ENCODE measurements at places on chromosomes 4 and X.

DNA sequence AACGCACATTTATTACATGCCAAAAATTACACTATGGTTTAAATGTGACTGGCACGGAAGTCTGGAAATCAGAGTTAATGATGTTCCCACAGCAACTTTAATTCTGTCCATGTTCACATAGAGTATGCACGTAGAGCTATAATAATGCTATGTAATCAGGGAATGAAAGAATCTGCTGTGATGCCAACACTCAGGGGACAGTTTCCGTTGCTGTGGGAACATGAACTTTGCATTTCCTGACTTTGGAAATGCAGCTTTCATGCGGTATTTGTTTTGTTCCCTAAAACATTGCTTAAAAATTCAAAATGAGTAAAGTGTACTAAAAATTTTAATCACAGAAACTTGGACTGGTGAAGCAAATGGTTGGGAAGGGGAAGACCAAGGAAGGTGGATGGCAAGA, 65.7 kb downstream of the MAGEA1 start:
- DNase-seq = no peak

DNA sequence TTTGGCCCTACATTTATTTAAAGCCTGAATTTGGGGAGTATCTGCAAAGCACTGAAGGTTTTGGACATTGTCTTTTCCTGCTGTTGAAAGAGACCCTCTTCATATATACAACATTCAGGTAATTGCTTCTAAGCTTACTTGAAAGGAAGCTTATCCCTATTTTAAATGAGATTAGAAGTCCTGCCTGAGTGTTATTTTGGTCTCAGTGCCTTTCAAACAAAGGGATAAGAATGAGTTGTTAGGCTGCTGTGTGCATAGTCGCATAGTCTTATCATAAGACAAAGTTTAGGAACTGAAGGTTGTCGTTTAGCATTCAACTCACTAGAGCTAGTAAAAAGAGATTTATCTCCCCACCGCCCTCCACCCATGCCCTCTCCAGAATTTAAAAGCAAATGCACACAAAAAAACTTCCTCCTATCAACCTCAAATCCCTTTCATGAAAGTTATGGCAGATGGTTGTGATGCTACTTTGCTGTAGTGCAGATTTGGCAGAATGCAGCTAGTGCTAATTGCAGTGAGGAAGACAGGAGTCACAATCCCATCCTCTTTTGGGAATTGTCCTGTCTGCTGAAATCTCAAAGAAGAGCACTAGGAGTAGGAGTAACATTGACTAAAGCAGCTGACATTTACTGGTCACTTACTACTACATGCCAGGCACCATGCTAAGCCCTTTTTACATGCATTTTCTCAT, 5.8 kb downstream of the HERC3 start:
- no peak for DNase-seq

GRCh38 chr4:165668694-165669093, 204.3 kb upstream of the TLL1 start:
- no peak for DNase-seq

DNA sequence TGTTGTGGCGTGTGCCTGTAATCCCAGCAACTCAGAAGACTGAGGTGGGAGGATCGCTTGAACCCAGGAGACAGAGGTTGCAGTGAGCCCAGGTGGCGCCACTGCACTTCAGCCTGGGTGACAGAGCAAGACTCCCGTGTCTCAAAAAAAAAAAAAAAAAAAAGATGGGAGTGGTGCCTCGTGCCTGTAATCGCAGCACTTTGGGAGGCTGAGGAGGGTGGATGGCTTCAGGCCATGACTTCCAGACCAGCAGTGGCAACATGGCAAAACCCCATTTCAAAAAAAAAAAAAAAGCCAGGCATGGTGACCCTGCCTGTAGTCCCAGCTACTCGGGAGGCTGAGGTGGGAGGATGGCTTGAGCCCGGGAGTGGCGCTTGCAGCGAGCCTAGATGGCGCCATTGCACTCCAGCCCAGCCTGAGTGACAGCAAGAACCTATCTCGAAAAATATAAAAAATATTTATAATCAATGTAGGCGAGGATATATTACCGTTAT, 27.0 kb downstream of the EIF2S3 start:
- peak; percentile 38 for DNase-seq

DNA sequence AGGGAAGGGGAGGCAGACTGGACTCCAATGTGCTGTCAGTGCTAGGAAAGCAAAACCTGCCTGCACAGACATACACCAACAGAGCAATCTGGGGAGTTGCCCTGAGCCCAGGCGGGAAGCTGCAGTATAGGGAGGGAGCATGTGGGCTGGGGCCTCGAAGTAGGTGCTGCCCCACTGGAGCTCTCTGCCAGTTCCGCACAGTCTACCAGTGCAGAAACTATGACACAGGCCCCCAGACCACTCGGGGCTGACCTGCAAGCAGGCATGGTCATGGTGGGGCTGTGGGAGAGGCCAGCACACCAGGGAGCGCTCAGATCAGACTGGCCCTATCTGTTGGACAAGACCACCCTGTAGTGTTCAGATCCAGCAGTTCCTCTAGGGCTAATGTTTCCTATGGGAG, 344.1 kb upstream of the TRAM1L1 start:
- no peak for DNase-seq

DNA sequence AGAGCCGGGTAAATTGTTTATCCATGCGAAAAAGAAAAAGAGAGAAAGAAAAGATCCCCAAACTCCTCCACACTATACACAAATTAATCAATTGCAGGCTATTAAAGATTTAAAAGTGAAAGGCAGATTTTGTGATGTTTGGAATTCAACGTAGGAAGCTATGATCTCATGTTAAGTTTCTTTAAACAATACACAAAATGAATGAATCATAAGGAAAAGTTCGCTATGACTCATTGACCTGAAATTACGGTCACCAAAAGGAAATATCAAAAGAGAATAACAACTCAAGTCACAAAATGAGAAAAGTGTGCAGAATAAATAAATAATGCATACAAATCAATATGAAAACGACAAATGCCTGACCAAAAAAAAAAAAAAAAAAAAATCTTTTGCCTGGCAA, 28.6 kb downstream of the CLNK start:
- no peak for DNase-seq

DNA sequence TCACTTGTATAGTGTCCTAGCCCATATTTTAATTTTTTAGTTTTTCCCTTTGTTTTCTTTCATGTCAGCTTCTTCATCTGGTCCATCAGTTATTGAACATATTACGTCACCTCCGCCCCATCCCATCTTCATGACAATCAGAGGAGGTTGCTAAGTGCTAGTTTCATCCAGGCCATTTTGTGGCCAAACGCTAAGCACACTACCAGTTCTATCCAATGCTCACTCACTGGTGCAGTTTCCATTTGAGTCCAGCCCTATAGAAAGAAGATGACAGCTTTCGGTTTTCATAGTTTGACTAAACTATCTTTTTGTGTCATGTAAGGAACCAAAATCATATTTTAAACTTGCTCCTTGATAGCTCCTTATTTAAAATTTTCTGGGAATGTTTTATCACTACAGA, 304.2 kb downstream of the TENM3 start:
- no peak for DNase-seq

DNA sequence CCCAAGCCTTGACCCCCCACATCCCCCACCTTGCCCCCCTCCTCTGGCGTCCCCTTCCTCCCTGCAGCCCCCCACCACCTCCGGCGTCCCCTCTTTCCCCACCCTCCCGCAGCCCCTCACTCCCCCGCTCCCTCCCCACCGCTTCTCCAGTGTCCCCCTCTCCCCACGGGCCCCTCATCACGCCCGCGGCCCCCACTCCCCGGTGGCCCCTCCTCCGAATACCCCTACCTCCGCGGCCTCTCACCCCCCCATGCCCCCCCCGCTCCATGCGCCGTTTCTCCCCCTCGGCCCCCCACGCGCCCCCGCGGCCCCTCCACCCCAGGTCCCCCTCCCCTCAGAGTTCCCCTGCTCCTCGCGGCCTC, 562 bp downstream of the RNF212 start:
- no peak for DNase-seq

DNA sequence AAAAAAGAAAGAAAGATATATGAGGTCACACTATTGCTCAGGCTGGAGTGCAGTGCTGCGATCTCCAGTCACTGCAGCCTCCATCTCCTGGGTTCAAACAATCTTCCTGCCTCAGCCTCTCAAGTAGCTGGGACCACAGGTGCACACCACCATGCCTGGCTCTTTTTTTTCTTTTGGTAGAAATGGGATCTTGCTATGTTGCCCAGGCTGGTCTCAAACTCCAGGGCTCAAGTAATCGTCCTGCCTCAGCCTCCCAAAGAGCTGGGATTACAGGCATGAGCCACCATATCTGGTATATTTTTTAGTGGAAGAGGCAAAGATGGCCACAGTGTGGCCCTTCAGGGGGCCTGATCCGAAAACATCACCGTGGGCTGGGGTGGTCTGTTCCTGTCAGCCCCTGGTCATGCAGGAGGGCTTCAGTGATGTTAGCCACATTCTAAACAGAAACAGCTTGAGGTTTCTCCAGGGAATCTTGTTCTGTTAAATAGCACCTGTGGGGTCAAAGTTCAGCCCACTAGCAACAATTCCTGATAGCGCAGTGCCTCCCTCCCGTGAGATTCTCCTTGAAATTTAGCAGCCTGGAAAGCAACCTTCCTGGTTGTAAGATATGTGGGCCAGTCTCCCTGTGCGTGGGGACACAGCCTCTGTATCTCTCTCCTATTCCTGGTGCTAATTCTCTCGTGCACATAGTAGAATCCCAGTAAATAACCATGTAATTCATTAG, 7.3 kb upstream of the DHRSX start:
- DNase-seq = no peak

GRCh38 chr4:121842862-121843261, 19.2 kb upstream of the CCNA2 start:
- DNase-seq = no peak

DNA sequence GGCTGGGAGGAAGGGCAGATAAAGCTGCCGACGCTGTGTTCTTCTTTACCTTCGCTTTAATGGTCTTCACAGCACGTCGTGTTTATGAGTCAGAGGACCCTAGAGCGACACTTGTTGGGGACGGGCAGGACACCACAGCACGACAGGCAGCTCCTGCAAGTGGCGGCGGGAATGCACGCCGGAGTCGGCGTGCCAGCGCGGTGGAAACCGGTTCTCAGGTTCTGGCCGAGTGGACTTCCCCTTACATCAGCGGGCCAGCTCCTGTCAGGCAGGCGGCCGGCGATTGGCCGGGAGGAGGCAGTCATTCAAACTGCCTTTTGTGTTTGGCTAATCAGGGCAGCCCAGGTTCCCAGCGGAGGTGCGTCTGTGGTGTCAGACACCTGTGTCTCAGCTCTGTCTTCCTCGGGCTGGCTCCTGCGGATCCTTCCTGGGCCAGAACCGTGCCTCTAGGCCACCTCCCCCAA, 150.9 kb downstream of the SHROOM3 start:
- no peak for DNase-seq

- DNase-seq = no peak
Observed at GRCh38 chr4:1090036-1090435, 23.3 kb downstream of the RNF212 start.

- DNase-seq = no peak
Observed at GRCh38 chr4:152041295-152041694, 280.5 kb upstream of the GATB start.

- DNase-seq = no peak
Observed at GRCh38 chrX:34656842-34657725, at the start of gene TMEM47. TMEM47 (minus strand) TSS chrX:34657285; CDS start chrX:34657029, 256 bp downstream.

- no peak for DNase-seq
Observed at GRCh38 chr4:76527666-76528065, 92.6 kb downstream of the SHROOM3 start.

DNA sequence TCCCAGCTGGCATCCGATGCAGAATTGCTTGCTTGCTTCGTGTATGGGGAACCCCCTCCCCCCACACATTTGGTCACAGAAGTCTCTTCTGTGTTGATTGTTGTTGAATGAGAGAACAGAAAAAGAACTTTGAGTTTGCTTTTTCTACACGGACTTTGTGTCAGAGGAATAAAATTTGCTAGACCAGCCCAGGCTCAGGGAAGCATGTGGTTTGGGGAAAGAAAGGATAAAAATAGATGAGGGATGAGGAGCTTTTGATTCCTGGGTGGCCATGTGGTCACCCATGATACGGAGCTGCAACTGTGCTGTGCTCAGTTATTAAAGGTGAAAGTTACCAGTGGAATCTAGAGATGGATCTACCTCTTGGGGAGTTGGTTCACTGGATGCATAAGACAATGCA, 34.2 kb upstream of the ESX1 start:
- DNase-seq = no peak

DNA sequence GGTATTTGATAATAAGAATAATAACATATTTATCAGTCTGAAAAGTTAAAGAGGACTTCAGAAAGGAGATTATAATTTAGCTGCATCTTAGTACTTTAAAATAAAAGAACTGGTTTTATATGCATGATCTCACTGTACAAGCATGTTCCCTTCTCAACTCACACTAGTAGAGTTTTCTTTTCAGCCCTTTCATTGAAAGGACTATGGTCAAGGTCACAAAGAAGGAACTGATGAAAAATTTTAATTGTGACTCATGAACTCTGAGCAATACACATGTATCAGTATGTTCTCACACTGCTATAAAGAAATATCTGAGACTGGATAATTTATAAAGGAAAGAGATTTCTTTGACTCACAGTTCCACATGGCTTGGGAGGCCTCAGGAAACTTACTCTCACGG, 73.7 kb upstream of the NDST4 start:
- DNase-seq = no peak

DNA sequence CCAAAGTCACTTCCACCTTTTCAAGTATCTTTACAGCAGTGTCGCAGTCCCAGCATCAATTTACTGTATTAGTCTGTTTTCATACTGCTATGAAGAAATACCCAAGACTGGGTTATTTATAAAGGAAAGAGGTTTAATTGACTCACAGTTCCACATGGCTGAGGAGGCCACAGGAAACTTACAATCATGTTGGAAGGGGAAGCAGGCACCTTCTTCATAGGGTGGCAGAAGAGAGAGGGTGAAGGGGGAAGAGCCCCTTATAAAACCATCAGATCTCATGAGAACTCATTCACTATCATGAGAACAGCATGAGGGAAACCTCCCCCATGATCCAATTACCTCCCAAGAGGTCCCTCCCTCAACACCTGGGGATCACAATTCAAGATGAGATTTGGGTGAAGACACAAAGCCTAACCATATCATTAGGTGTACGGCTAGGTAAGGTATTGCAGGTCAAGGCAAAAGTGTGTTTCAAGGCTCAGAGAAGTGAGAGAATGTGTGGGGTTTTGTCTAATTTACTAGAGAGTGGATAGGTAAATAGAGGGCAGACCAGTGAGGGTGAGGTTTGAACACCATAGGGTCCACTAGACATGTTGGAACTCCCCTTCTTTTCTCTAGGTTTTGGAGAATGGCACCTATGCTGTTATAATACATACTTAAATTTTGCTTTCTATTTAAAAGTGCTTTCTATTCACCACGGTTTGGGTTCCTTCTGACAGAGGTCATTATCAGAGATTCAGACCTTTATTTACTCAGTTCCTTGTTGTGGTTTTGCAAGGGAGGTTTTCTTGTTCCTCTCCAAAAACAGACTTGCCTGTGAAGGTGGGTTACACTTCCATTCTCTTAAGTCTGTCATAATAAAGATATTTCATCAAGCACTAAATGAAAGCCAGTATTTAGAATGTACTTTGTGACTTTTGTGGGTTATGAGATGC, 186.6 kb downstream of the CPEB2 start:
- DNase-seq = no peak

- no peak for DNase-seq
Observed at GRCh38 chr4:83269256-83269655, 15.3 kb downstream of the COQ2 start.
